ENCODE measurements at places on chromosomes 13 and 19.

DNA sequence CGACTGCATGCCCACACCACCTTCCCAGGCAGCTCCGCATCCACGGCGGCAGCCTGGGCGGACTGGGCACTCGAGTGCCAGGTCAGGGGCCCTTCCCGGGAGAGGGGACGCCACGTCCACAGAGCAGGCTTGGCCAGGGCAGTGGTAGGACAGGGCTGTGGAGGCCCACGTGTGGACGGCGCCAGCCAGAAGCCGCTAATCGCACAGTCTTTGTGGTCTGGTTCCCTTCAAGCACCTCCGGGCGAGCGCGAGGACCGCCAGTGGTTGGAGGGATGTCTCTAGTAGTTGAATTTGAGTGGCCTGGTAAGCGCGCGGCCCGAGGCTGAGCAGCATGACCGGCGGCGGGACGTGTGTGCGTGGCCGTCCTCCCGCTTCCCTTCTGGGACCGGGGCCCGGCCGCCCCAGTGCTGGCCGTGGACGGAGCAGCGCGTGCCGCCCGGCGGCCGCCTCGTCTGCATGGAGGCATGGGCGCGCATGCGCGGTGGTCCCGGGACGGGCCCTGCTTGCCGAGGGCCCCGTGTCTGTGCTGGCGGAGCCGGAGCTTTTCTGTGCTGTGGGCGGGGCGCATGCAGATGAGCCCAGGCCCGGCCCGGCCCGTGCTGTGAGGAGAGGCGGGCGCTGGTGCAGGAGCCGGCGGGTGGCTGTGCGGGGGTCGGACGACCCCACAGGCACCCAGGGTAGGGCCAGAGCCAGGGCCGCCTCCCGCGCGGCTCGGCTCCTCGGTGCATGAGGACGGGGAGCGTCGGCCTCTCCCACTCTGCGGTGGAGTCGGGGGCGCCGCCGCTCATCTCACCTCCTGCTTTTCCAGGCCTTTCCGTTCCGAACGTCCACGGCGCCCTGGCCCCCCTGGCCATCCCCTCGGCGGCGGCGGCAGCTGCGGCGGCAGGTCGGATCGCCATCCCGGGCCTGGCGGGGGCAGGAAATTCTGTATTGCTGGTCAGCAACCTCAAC lies 8.6 kb downstream of the PTBP1 start:
- DNase-seq = no peak

DNA sequence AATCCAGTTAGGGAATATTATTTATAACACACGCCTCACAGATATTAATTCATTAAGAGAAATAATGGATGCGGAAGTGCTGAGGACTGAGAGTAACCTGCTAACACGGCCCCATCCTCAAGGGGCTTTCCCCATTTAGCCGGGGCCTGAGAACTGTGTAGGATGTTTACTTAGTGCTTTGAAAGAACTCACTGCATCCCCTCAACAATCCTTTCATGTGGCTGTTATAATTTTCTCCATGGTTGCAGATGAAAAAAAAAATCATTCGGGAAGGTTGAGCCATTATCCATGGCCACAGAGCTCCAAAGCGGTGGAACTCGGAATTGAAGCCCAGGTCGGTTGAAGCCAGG lies 98.2 kb downstream of the ING1 start:
- no peak for DNase-seq

DNA sequence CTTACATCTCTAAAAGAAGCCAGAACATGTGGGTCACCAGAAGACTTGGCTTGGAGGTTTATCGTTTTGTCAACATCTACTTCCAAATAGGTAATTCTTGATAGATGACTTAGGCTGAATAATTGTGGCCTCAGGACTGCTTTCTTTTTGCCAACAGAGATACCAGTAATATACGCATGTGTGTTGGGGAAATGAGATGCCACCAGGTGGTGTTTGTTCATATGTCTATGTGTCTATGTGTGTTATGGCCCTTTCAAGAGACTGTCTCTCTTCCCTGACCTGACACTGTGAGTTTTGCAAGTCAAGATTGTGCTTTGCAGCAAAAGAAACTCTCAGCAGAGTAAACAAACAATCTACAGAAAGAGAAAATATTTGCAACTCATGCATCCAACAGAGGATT lies 31.6 kb upstream of the METTL21C start:
- DNase-seq = no peak

GRCh38 chr19:16851031-16851712 lies 22.0 kb downstream of the SIN3B start:
- DNase-seq = no peak

GRCh38 chr19:58056861-58057260 lies 2.2 kb upstream of the ZNF135 start:
- no peak for DNase-seq

DNA sequence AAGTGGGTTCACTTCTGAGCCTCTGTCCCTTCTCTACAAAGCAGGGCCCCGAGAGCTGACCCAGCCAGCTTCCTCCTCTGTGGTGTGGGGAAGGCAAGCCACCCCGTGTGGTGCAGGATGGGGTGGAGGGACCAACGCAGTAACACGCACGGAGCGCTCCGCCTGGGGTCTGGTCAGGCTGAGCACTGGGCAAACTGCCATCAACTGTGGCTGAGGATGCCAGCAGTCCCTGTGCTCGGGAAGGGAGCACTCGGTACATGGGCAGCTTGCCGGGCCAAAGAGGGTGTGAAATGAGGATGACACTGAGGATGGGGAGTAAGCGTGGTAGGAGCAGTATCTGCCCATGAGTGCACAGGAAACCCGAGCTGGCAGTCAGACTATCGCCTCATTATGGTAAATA lies 7.6 kb upstream of the GMIP start:
- no peak for DNase-seq

- no peak for DNase-seq
Measured at GRCh38 chr13:89205856-89206520, 1534.8 kb downstream of the SLITRK5 start.

- DNase-seq = no peak
Measured at GRCh38 chr13:32277839-32278238, 37.3 kb downstream of the ZAR1L start.

DNA sequence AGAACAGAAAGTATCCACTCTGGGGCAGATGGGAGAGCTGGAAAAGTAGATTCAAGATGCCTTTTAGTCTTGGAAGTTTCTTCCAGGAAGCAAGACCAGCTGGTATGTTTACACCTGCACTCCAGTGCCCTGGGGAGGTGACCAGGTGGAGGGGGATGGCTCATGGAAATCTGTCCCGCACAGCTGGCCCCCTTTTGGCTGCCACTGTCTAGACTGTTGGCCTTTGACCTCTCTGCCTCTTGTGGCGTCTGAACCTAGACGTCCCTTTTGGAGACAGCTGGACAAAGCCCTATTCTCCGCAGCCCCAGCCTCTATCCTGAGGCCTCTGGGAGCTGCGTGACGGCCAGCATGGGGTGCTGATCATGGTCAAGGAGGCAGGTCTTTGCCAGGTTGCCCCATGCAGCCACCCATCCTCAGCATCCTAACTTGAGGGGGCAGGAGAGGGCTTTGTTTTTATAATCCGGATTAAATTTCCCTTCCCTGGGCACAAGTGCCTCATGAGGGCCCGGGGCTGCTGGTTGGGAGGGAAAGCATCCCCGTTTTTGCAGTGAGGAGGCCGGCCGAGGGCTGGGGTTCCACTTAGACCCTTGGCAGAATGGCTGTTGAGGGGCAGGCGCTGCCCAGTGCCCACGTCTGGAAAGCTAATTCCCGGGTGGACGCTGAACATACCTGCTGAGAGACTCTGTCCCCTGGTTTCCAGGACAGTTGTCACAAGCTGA lies 17.3 kb upstream of the GDF15 start:
- no peak for DNase-seq

DNA sequence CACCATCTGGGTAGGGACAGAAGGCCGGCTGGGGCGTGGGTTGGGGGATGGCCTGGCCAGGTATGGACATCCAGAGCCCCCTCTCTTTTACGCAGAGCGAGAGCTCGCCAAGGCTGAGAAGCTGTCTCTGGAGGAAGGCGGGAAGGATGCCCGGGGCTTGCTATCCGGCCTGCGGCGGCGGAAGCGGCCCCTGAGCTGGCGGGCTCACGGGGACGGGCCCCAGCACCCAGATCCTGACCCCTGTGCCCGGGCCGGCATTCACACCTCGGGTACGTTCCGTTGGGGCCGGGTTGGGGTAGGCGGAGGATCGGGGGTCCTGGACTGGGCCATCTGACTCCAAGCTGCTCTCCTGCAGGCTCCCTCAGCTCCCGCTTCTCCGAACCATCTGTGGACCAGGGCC lies 8.7 kb upstream of the SCN1B start:
- no peak for DNase-seq

- no peak for DNase-seq
Measured at GRCh38 chr13:106418556-106418955, 116.9 kb downstream of the EFNB2 start.

- DNase-seq = no peak
Measured at GRCh38 chr19:49441210-49441959, at the start of gene SLC17A7. TSS of gene SLC17A7 (minus strand) at chr19:49441527. CDS start at chr19:49441379, 148 bp downstream.

- no peak for DNase-seq
Measured at GRCh38 chr13:40514802-40515201, 151.6 kb downstream of the FOXO1 start.

GRCh38 chr13:75946536-75947284 lies 310.6 kb downstream of the LMO7 start:
- DNase-seq = no peak

DNA sequence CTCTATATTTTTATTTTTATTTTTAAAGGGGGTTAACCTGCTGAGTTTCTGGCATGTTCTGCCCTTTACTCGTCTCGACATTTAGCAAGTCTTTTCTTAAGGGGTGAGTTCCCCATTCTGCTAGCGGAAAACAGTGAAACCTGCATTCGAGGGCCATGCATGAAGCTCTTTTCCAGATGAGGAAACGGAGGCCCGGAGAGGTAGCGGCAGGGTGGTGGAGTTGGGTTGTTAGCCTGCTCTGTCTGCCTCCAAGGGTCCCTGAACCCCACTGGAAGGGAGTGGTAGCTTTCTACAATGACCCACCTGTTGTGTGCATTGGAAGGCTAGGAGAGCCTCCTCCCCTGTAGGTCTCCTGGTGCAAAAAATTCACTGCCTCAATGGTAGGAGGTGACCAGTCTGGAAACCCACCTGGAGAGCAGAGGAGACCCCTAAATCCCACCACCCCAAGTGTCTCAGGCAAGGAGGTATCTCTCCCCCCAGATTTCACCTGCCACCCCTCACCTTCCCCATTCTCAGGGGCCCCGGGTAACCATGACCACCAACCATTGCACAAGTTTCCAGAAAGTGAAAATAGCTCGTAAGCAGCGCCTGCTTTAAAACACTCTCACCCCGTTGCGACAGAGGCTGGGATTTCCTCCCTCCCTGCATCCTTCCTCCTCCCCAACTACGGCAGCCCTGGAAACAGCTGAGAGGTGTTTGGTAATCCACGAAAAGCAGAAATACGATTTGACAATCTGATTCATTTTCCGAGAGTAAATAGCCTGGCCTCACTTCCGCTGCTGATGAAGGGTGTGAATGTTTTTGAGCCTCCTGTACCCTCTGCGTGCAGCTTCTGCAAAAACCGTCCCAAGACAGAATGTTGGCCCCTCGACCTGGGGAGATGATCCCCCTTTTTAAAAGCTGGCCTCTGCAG lies 3.5 kb downstream of the KLF2 start:
- peak; percentile 93 for DNase-seq

DNA sequence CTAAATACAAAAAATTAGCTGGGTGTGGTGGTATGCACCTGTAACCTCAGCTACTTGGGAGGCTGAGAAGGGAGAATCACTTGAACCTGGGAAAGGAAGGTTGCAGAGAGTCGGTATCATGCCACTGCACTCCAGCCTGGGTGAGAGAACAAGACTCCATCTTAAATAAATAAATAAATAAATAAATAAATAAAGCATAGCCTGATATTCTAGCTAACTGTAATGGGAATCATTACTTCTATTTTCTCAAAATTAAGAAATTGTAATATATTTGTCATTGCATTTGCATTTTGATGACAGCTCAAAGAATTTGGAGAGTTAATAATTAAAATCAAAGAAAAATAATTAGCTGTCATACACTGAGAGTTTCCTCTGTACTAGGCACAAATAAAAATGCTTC lies 561.1 kb downstream of the EFNB2 start:
- DNase-seq = no peak

GRCh38 chr19:7349961-7350711 lies 1.4 kb downstream of the ARHGEF18 start:
- no peak for DNase-seq

DNA sequence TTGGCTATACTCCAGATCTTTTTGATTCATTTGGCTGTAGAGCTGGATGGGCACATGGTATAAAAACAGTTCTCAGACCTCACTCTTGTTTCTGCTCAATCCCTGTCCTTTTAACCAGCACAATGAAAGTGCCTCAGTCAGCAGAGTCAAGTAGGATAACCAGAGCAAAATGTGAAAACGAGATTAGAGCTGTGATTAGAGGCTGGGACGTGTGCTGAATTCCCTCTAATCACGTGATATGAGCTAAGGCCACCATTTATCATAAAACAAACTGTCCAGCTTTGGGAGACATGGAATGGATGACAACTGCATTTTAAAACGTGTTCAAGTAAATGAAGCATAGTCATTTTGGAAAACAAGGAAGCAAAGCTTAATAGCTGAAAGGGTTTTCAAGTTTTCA lies 54.1 kb downstream of the GJA3 start:
- no peak for DNase-seq

DNA sequence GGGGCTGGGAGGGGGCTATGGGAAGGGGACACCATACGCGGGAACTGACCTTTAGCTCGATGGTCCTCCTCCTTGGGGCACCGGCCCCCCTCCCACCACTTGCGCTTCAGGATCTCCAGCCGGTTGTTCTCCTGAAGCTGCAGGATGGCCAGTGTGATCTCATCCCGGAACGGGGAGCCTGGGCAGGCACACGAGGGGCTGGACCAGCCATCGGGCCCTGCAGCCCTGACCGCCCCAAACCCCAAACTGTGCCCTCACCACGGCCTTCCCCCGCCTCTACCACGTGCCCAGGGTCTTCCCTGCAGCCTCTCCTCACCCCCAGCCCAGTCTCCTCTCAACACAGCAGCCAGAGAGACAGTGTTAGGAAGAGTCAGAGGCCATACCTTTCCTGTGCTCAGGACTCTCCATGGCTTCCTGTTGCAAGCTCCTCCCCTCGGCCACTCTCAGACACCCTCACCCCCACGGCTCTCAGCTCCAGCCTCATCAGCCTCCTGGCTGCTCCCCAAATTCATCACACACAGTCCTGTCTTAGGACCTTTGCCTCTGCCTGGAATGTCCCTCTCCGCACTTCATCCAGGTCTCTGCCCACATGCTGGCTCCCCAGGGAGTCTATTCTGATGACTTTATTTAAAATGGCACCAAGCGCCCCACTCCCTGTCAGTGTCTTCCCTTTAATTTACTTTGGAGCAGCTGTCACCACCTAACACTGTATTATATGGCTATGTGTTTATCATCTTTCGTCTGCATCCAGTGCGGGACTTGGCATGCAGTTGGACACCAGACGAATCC lies 9.7 kb upstream of the ATP1A3 start:
- peak; percentile 59 for DNase-seq

DNA sequence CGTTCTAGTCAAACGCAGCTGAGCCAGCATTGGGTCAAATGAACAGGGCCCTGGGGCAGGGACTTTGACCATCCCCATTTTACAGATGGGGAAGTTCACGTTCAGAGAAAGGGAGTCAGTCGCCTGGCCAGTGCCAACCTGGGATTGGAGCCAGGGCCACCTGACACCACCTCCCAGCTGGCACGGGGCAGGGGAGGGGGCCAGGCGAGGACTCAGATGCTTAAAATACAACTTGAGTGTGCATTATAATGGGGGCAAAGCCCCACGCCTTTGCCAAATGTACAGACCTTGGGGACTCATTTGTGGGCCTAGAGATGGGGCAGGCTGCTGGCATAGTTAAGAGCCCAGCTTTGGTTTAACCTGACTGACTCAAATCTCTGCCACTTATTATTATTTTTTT lies 14.6 kb downstream of the PRR12 start:
- DNase-seq = no peak

Data from coronary artery (tissue), 2 donors.